EL (cell line): ENCODE measurements at places on chromosomes 3 and 15.

GRCh38 chr3:12894629-12895028 lies 53.3 kb upstream of the RPL32 start:
- no peak for DNase-seq

- DNase-seq: no peak
Observed at GRCh38 chr3:29348316-29348715, 67.4 kb downstream of the RBMS3 start.

DNA sequence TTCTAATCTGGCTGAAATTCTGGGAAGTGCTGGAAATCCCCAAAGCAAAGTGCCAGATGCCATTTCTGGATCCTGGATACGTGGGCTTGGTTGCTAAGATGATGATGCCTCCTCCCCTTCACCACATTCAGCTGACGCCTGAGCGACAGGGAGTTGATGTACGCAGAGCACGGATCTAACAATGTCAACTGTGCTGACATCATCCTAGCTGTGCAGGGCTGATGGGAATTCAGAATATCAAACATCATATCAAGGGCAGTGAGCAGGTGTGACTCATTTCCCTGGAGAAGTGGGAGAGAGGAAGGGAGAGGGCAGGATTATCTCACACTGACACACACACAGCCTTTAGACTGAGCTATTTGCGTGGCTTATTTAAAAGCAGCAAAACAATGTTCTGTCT lies 92.6 kb upstream of the ZBTB20 start:
- peak; percentile 97 for DNase-seq

- DNase-seq: no peak
Observed at GRCh38 chr3:186694288-186695032, 22.7 kb upstream of the KNG1 start.

GRCh38 chr15:63601026-63601703 lies 4.0 kb downstream of the FBXL22 start:
- peak; percentile 29 for DNase-seq

- peak; percentile 36 for DNase-seq
Observed at GRCh38 chr3:107315141-107315540, 62.1 kb upstream of the CCDC54 start.

DNA sequence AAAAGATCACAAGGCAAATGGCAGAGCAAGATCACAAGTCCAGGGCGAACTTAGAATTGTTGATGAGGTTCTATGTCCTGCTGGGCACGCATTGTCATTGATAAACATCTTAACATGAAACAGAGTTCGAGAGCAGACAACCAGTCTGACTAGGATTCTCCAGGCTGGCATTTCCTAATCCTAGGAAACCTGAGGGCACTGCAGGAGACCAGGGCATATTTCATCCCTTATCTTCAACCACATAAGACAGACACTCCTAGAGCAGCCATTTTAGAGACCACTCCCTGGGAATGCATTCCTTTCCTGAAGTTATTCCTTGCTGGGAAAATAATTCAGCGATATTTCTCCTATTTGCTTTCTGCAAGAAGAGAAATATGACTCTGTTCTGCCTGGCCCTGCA lies 1199.9 kb downstream of the SI start:
- no peak for DNase-seq

GRCh38 chr3:119585208-119585607 lies 5.9 kb downstream of the ADPRH start:
- DNase-seq: no peak

GRCh38 chr3:195548006-195548405 lies 4.9 kb upstream of the PPP1R2 start:
- no peak for DNase-seq

DNA sequence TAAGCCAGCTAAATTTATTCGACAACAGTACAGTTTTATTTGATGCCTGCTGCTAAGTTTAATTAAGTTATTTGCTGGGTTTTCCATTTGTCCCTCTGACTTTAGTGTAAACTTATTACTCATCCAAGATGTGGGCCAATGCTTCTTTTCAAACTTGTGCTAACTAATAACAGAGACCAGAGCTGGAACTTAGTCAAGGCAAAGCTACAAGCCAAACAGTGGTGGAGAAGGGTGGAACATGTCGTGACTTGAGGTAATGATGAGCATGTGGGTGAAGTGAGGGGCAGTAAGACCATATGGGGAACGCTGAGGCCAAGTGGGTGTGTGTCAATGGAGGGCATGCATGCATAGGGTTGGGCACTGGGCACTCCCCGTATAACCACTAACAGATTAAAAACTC lies 63.9 kb downstream of the NMD3 start:
- DNase-seq: no peak

- DNase-seq: peak; percentile 15
Observed at GRCh38 chr3:17577796-17578520, 164.5 kb downstream of the TBC1D5 start.

DNA sequence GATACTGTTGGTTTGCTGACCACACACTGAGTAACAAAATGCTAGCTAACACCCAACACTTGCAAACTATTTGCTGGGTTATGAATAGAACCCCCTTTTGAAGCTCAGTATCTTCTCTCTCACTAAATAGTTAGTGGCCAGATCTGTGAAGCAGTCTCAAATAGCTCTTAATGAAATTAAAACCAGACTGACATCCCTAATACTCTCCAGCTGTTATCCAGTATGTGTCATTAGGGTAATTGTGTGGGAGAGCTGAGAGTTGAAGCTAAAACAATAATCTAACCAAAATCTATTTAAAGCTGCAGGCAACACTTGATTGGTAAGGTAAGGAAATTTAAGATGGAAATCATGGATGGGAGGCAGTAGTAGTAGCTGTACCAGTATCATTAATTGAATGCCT lies 110.4 kb upstream of the RORA start:
- DNase-seq: no peak

GRCh38 chr15:64070965-64071851 lies 22.4 kb downstream of the CIAO2A start:
- peak; percentile 85 for DNase-seq

DNA sequence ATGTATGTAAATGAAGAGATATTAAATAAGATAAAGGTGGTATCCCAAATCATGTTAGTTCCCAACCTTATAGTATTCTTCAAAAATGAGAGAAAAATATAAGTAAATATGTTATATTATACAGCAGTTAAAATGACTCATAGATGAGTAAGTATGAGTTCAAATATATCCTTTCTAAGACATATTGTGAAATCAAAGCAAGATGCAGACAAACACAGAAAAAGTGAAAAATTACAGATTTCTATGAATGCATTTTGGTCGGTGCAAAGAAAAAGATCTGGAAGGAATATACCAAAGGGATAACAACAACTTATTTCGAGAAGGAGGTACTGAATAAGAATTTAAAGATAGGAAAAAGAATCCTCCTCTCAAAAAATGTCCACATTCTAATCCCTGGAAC lies 181.2 kb upstream of the TTC14 start:
- peak; percentile 16 for DNase-seq

DNA sequence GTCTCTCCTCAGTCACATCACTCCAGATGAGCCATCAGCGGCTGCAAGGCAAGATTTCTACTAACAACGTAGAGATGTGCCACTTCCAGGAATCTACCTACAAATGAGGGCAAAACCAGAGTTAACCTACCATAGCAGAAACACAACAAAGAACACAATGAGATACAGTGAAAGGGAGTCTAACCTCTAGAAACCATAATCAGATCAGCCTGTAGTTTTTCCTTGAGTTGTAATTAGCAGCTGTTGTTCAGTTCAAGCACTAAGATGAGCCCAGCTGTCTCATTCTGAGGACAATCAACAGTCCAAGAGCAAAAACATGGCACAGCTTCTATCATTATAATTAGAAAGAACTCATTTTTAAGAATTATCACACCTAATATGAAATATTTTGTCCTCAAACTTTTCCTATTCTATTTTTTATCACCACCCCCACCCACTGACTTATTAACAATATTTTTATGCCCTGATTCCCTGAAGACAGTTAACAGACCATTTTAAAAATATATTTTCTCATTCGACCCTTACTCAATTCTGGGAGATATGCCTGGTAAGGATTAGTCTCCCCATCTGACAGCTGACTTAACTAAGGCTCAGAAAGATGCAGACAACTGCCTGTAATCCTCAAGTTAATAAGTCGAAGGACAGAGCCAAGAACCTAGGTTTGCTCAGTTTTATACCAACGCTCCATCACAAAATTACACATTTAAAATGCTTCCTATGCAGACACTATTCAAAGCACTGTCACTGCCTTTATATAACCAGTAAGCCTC lies 50.1 kb downstream of the MAGI1 start:
- DNase-seq: no peak

DNA sequence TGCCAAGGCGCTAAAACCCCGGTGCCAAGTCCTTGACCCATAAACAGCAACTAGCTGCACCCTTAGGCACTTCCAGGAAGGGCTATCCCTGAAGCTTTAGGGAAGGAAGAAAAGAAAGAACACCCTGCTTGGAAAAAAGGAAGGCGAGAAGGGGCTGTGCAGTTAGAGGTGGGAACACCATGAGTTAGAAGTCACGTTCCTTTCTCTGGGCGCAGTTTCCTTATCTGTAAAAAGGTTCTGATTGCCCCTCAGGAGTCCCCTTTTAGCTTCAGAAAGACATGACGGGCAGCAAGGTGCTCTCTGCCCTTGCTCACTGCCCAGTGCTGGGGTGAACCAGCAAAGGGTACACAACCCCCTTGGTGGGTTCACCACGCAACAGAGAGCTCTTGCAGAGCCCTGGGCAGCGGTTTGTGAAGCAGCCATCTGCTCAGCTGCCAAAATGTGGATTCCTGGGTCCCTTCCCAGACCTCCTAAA lies 798 bp downstream of the GCHFR start:
- DNase-seq: no peak

DNA sequence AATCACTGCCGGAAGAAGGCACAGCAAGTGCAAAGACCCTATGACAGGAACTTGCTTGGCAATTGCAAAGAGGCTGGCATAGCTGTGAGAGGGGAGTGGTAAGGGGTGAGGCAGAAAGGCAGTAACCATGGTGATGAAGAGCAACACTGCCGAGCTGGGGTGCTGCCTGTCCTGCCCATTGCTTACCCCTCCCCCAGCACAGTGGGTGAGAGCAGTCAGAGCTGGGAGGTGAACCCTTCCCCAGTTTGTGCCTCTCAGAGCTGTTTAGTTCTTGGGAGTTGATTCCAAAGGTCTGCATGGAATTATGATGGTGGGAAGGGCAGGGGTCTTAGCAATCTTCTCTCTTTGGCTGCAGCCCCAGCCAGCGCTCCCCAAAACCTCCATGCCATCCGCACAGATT lies 8.8 kb downstream of the TYRO3 start:
- DNase-seq: no peak

- DNase-seq: peak; percentile 87
Observed at GRCh38 chr3:58271901-58272501, 34.0 kb upstream of the RPP14 start.

GRCh38 chr3:148930752-148931151 lies 60.6 kb upstream of the GYG1 start:
- peak; percentile 94 for DNase-seq

DNA sequence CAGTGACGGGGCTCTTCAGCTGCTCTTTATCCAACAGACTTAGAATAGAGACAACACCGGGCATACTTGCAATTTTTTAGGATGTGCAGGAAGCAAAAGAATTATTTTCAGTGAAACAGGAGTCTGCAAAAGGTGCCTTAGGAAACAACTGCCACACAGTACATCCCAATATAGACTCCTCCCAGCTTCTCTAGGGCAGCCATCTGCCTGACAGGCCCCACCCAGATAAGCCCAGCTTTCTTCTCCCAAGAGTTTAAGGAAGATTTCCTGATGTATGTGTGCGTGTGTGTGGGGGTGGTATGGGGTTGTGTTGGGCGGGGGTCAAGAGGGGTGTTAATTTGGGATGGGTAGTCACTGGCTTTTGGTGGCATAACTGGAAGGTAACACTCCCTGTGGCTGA lies 21.5 kb downstream of the MAP2K1 start:
- DNase-seq: no peak

DNA sequence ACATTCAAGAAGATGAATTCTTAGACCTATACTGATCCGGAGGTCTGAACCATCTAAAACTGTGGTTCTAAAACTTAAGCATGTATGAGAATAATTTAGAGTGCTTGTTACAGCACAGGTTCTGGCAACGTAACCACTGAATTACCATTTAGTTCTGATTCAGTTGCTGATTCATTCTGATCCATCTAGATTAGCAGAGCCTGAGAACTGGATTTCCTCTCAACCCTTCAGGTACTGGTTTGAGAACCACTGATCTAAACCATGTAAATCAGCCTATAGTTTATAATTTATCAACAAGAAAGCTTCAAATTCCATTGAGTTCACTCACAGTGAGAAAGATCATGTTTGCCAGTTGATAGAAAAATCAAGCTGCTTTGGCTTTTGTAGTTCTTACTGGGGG lies 1001.1 kb upstream of the EPHA6 start:
- no peak for DNase-seq

GRCh38 chr3:134798681-134799311 lies 3.7 kb downstream of the EPHB1 start:
- no peak for DNase-seq

- DNase-seq: peak; percentile 9
Observed at GRCh38 chr15:59558851-59559250, 52.7 kb upstream of the GCNT3 start.

DNA sequence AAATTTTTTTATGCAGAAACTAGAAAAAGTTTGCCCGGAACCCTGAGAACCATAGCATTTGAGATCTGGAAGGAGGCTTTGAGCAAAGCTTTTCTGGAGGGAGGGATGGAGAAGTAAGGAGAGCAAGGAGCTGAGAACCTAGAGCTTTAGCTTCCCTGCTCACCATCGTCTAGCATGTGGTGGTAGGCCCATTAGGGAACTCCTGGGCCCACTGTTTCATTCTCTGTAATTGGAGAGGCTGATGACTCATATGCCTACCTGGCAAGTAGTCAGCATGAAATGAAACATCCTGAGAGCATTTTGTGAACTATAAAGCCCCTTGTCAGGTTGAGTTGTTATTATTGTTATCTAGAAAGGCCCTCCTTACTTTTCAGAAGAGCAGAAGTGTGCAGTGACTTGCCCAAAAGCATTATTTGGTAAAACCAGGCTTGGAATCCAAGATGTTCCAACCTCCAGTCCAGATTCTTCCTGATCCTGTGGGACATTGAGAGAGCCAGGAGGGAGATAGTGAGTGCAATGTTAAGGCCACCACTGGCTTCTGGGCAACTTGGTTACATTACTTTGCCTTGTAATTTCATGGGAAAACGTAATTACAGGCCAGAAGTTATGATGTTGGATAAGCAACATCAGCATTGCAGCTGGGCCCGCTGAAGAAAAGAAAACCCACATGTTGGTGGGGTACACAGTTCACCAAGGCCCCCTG lies 104.5 kb upstream of the BFSP2 start:
- DNase-seq: peak; percentile 54

DNA sequence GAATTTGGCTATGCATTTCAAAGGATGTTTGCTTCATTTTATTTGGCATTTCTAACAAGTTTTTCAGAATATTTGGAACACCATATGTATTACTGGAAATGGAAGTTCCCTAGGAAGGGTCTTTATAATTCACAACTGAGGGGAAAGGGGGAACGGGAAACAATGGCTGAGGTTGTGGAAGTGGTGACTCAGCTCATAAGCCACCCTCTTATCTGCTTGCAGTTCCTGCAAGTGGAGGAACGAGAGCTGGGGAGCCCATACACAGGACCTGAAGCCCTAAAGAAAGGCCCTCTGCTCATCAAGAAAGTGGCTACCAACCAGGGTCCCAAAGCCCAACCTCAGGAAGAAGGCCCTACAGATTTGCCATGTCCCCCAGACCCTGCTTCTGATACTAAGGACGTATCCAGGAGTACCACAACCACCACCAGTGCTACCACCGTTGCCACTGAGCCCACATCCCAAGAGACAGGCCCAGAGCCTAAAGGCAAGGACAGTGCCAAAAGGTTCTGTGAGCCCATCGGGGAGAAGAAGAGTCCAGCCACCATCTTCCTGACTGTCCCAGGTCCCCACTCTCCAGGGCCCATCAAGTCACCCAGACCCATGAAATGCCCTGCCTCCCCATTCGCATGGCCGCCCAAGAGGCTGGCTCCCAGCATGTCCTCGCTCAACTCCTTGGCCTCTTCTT lies 37.9 kb downstream of the ESYT3 start:
- no peak for DNase-seq
